ENCODE measurements at places on chromosomes 11 and 22. TPM values are rescaled to one million over a fixed set of nuclear protein-coding genes. Genes with fewer than 3 reads are reported as not detected.

DNA sequence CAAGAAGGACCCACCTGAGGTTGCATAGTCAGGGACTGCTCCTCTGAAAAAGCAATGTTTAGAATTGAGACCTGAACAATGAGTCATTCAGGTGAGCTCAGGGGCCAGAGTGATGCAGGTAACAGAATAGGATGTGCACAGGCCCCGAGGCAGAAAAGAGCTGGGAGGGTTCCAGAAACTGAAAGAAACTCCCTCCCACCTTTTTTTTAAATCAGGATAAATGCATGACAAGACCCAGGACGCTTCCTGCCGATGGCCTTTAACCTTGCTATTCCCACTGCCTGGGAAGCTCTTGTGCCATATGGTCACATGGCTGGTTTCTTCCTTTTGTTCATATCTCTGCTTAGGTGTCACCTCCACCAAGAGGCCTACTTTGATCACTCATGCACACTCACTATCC, 214.2 kb upstream of the ZBED5 start:
- DNase-seq: peak; percentile 71

OR51E2 gene
- total RNA-seq: not detected

SHISAL1 gene
- total RNA-seq: 0.26 TPM

APOL5 gene
- not detected for total RNA-seq

DNA sequence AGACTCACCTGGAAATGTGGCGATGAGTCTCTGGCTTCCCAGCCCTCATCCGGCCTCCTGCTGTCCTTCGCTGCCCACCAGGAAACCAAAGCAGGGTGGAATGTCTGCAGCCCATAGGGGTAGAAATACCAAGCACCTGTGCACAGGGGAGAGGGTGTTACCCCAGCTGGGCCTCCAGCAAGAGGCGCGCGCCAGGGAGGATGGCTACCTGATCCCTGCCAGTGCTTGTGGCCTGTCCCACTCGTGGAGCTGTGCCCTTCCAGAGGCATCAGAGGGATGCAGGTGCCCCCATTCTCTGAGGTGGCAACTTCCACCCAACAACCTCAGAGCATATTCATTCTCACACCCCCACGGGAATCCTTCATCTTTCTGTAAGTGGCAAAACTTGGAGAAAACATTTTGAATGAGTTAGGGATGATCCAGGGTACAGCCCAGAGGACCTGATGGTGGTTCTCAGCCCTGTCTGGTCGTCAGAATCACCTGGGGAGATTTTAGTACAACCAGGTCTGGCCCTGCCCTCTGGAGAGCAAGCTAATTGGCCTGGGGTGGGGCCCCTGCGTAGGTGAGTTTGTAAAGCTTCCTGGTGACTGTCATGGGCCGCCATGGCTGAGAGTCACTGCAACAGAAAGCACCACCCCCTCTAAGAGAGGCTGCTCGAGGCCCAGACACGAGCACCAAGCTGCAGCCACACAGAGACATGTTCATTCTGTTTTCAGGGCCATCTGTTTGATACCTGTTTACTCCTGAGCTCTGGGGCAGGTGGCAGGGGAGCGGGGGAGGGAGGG, 9.9 kb downstream of the SUN2 start:
- no peak for DNase-seq

DNA sequence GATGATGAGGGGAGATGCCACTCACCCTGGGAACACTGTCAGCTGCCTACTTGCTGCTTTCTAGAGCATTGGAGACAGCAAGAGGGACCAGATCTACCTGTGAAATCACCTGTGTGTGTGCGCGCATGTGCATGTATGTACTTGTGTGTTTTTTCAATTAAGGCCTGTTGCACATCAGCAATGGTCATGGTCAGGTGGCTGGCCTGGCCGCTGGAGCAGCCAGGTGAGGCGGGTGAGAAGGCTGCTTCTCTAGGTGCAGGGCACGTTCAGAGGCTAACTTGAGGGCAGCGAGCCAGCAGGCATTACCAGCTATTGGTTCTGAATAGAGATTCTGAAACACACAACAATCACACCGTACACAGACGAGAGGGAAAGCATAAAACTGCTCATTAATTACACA, 65.1 kb downstream of the PARVG start:
- DNase-seq: no peak

RIMBP3B gene
- under 0.01 TPM for total RNA-seq

GRCh38 chr22:23376256-23376655, 195.9 kb downstream of the BCR start:
- peak; percentile 26 for DNase-seq
